Esophagus squamous epithelium (tissue), 5 donors: ENCODE measurements at places on chromosomes 3 and 15.
A peak's percentile ranks its signal among the peaks of the same experiment; 100 is the strongest.

- DNase-seq = no peak
Observed at GRCh38 chr15:55917881-55918296, 75.5 kb downstream of the NEDD4 start.

DNA sequence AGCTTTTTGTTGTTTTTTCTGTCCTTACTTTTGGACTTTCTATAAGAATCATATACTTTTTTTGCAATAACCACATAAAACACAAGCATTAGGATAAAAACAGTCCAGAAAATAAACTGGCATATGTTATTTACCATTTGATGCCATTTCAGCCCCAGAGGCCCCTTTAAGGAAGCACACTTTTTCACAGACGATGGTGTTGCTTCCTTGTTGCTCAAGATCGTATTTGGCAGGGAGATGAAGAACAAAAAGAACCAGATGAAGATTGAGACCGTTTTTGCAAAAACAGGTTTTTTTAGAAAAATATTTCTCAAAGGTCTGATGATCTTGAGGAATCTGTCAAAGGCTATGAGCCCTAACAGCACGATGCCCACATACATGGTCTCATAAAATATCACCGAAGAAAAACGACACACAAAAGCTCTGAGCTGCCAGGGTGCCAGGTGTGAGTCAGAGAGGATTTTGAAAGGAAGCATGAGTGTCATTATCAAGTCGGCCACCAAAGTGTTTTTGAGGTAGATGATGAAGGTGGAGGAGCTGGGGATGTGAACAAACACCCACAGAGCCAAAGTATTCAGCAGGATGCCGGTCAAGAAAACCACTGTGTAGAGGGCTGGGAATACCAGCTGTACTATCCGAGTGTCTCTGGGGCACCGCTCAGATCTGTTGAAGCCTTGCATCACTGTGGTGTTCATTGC lies 902 bp downstream of the P2RY13 start:
- DNase-seq = no peak

DNA sequence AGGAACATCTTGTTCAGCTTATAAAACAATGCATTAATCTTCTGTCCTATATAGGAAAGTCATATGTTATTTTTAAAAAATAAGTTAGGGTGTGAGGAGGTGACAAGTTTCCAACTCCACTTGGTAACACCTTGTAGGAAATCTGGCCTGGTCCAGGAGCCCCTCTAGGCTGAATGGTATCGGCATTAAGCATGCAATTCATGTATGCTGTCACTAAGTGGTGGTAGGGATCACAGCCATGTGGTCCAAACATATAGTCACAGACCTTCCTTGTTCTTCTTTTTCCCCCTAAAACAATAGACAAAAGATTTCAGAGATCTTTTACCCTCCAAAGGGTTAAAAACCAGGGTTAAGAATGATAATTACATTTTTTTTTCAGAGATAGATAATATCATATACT lies 4.2 kb upstream of the APBA2 start:
- no peak for DNase-seq

- no peak for DNase-seq
Observed at GRCh38 chr3:14428087-14429033, 26.0 kb downstream of the SLC6A6 start.

- no peak for DNase-seq
Observed at GRCh38 chr3:186757686-186758220, 25.6 kb upstream of the EIF4A2 start.

DNA sequence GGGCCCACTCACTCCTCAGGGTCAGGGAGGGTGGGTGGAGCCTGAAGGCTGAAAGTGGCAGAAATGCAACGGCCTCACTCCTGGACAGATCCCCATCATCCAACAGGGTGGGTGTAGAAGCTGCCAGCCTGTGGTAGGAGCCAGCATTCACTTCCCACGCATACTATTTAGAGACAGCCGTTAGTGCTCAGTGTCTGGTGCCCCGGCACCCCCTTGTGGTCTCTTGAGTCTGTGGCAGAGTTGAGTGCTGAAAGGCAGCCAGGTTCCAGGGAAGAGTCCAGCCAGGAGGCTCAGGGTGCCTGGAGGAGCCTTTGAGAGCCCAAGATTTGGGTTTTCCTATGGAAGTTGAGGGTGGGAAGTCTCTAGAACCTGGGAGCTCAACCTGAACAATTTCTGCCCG lies 2.1 kb upstream of the GNAT1 start:
- DNase-seq = no peak

DNA sequence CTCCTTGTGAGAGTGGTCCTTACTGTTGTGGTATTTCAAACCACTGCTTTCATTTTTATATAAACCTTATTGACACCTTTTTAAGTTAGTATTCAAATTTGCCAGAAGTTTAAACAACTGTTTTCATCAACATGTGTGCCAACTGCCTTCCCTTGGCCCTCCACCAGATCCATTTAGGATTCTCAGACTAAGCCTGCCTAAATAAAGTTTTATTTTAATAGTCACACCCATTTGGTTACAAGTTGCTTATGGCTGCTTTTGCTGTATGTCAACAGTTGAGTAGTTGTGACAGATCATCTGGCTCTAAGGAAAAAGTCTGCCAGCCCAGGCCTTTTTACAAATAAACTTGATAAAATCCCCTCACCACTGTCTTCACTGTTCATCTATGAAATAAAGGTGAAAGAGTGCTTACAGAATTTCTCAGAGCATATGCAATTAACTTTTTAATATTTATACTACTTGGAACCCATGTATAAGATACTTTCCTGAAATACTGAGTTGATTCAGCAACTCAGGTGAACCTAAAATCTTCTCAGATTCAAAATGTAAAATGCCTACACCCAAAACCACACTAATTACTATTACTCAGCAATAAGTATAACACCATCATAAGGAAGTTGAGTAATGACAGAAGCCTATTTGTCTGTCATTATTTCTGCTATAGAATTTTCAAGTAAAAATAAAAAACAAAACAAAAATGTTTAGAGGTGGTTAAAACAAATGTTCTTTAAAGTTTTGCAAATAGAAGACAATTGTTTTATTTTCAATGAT lies 35.1 kb downstream of the PEAK1 start:
- DNase-seq = no peak

GRCh38 chr3:31573036-31573779 lies 40.5 kb downstream of the STT3B start:
- DNase-seq = no peak

DNA sequence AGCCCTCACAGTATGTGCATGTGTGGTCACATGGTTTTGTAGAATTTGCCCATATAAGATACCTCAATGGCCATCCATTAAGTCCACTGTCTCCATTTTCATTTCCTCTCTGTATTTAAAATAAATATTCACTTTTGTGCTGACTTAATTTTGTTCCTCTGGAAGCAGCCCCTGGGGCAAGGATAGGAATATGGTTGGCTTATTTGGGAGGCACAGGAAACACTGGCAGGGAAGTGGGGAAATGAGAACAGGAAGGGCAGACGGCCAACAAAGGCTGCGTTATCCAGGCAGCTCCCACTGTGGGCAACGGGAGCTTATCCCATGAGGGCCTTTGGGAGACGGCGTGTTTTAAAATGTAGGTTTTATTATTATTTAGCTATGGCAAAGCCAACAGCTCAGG lies 148.6 kb downstream of the SHQ1 start:
- DNase-seq = no peak

DNA sequence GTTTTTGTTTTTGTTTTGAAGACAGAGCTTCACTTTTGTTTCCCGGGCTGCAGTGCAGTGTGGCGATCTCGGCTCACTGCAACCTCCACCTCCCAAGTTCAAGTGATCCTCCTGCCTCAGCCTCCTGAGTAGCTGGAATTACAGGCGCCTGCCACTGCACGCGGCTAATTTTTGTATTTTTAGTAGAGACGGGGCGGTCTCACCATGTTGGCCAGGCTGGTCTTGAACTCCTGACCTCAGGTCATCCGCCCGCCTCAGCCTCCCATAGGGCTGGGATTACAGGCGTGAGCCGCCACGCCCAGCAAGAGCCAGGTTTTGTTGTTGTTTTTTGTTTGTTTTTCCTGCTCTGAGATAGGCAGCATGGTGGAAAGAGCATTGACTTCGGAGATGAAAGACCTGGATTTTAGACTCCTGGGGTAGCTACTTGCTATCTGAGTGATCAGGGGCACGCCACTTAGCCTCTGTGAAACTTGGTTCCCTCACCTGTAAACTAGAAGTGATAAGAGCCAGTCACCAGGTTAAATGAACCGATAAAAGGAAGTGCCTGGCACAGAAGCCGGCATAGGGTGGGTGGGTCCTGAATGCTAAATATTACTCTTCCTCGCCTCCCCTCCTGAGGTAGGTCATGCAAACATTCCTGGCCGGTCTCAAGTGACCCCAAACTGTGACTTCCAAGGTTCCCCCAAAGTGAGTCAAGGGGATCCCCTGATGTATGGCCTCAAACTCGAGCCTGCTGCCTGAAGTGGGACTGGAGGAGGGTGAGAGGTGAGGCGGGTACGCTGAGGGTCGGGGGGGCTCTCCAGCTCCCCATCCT lies 62.9 kb upstream of the MCF2L2 start:
- DNase-seq = no peak

GRCh38 chr3:134326760-134327593 lies 47.3 kb downstream of the AMOTL2 start:
- DNase-seq = no peak

DNA sequence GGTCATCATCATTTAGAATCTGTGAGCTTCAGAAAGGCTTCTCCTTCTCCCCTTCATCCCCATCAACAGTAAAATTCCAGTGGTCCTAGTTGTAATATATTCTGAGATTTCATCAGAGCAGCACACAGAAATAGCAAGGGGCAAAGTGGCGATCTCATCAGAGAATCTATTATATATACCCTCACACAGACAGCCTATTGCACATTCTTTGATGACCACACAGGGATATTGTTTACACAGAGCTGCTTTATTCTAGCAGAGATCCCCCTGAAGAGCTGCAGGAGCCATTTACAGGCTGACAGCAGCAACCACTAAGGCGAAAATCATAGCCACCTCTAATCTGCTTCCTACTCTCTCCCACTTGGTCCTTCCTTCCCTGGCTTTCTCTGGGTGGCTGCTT lies 42.0 kb upstream of the CRBN start:
- no peak for DNase-seq

DNA sequence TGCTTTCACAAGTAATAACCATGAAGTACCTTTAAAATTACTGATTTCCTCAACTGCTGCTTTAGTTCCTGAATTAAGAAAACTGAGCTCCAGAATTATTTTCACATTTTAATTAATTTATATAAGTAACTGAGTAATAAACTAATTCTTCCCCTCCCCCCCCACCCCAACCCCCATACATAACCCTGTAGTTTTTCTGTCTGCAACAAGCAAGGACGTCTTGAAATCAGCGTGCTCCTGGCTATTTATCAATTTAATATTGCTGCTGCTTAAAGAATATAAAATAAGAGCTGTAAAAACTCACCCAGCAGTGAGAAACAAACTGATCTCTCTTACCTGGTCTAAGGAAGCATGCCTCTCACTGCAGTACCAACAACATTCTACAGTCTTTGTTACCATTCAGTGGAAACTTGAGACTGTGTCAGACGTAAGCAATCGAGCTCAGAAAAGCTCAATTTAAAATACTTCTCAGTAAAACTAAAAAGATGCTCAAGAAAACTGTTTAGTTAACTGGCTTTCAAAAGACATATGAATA lies 121.0 kb downstream of the TFDP2 start:
- no peak for DNase-seq

- no peak for DNase-seq
Observed at GRCh38 chr15:73626072-73626471, 7.1 kb downstream of the NPTN start.

DNA sequence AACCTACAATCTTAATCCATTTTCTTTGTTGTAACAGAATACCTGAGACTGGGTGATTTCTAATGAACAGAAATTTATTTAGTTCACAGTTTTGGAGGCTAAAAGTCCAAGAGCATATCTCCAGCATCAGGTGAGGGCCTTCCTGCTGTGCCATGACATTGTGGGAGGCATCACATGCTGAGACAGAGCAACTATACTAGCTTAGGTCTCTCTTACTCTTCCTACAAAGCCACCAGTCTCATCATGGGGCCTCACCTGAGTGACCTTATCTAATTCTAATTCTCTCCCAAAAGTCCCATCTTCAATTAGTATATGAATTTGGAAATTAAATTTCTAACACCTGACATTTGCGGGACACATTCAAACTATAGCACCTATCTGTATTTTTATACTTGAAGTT lies 247.1 kb upstream of the MRPL3 start:
- DNase-seq = no peak

GRCh38 chr3:197424266-197424665 lies 125.9 kb upstream of the DLG1 start:
- no peak for DNase-seq

DNA sequence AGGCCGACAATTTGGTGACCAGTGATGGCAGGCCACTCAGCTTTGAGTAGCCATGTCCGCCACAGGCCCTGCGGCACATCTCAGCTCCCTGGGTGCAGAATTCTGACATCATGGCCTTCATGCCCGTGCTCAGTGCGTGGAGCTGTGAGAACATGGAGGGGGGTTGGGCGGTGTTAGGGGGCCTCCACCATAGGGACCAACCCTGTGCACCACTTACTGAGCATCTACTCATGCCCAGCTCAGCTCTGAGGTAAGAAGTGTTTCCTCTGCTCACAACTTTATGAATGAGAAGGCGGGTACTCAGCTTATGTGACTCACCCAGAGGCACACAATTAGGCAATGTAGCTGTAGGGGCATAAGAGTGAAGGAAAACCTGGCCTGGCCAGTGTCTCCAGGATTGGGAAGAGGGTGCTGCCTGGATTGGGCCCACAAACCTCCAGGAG lies 10.5 kb downstream of the ACOX2 start:
- DNase-seq = no peak

DNA sequence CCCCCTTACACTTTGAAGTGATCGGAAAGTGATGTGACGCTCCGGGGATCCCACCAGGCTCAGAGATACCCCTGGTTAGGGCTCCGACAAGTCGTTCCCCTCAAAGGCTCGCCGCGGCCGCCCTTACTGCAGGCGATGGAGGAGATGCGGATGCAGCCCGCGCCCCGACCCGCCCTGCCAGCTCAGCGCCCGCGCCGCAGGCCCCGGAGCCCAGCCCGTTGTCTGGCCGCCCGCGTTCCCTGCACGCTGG lies 228 bp downstream of the GLT8D1 start:
- peak; percentile 44 for DNase-seq

GRCh38 chr3:1987980-1988379 lies 110.7 kb upstream of the CNTN4 start:
- DNase-seq = no peak

- no peak for DNase-seq
Observed at GRCh38 chr15:96774216-96774615, 443.7 kb downstream of the NR2F2 start.

DNA sequence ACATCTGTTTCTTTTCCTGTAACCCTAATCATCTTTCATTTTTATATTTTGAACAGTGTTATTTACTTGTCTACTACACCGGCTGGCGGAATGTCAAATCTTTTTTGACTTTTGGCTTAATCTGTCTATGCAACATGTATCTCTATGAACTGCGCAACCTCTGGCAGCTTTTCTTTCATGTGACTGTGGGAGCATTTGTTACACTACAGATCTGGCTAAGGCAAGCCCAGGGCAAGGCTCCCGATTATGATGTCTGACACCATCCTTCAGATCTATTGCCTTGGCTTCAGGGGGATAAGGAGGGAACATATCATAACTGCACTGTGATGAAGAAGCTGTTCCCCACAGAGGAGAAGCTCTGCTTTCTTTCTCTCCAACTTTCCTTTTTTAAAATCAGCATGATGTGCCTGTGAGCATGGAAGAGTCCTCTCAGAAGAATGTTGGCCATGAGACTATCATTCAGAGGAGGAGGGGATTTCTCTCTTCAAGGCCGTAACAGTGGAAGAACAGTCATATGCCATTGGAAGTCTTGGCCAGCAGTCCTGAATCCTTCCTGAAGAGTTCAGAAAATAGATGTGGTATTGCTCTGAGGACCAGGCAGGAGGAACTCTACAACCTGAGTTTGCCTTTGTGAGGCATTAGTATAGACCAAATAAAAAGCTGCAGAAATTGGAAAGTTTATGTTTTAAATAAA lies 69.9 kb downstream of the SEC22A start:
- no peak for DNase-seq

GRCh38 chr3:67614195-67614594 lies 40.2 kb downstream of the SUCLG2 start:
- DNase-seq = no peak
